ENCODE measurements at places on chromosomes 2 and 18.

- DNase-seq: no peak
These were observed 57.6 kb upstream of the KLHL29 start for GRCh38 chr2:23327416-23327815.

GRCh38 chr2:100394111-100394641 lies 23.3 kb downstream of the CHST10 start:
- DNase-seq: no peak

DNA sequence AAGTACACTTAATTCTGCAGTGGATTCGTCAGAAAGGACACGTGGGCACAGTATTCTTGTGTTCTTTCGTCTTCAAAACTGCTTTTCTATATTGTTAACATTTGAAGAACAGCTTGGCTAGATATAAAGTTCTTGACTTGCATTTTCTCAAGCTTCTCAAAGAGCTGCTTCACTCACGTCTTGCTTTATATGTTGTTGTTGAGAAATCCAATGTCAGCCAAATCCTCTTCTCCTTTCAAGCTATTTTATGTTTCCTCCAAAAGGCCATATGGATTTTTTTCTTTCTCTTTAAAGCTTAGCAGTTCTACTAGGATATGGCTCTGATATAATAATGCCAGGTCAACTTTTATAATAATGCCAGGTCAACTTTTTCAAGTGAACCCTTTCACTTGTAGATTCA lies 65.5 kb upstream of the CYP1B1 start:
- no peak for DNase-seq

DNA sequence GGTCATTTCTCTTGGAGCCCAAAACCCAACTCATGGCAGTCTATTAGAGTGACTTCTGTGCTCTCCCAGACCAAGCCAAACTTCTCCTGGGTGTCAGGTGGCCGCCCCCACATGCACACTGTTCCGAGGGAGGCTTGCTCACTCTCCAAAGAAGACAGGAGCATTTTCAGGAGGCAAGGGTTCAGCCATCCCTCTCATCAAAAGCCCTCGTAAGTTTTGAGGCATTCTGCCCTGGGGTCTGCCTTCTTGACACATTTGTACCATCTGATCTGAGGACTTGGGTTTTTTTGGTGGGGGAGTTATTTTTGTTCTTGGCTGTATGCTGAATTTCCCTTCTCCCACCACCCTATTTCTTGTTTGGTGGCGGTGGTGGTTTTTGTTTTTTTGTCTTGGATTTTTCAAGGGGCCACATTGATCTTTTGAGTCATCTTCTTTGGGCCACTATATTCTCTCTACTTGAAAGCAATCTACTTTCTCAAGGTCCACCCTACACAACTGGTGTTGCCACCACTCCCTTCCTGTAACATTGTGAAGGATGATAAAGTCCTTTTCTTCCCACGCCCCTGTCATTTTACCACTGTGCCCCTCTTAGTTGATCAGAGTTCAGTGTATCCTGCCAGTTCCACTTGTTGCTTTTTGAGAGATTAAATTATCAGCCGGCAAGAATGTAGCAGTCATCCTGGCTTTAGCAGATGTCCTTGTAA lies 255.8 kb downstream of the CYP26B1 start:
- DNase-seq: no peak

DNA sequence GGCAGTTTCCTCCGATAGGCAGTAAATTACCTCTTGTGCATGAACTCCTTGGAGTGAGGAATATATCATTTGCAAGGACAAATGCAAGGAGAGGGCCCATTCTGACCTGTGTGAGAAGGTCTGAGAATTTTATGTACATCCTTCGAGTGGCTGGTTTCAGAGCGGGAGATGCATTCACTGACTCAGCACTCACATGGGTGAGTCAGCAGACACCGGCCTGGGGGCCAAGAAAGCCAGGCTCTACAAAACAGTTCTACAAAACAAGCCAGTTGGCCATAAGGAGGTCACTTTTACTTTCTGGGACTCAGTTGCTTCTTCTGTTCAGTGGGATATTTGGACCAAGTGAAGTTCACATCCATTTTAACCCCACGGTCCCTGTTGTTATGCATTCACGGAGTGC lies 35.3 kb downstream of the CYP26B1 start:
- DNase-seq: no peak

DNA sequence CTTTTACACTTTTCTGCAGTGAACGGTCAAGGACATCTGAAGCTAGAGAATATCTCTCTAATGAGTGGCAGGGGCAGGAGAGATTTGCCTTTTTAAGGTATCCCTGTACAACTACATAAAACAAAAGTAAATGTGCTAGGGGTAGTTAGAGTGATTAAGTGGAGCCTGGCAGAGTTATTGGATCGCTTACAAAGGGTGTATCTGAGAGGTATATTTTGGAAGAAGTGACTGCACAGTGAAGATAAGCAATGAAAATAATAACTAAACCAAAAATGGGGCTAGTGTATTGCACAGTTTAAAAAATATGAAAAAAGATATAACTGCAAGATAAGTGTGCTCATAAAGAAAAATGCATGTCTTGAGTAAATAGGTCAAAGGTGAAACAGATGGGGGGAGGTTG lies 193.5 kb upstream of the EPC2 start:
- DNase-seq: no peak

Measured in cortex of kidney (tissue), 1 donor.